Stimulated activated CD8-positive, alpha-beta memory T cell treated with anti-CD3 and anti-CD28 coated beads, Interleukin-7, amount 100 ng/mL, for 24 hours (primary cell): ENCODE measurements at places on chromosomes 4 and X.

DNA sequence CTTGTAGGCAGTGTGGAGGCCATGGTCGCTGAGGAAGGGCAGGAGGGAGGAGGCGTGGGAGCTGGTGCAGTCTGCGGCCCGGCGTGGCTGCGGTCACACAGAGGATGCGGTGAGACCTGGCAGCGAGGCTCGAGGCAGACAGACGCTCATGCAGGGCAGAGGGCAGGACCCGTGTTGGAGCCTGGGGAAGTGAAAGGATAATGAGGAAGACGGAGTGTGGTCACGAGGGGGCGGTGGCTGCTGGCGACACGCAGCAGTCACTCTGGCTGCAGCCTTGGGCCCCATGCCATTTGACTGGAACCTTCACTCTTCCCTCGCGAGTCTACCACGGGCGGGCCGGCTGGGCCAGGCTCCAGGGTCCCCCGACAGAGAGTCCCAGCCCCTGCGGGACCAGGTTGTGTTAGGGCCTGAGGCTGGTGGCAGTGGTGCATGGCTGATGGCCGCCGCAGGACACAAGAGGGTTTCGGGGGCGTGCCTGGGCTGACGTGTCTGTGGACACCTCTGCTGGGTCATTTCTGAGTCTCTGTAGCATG is 68.8 kb upstream of the HGFAC start:
- no peak for DNase-seq

GRCh38 chrX:54181202-54181953 is 1.7 kb downstream of the FAM120C start:
- DNase-seq = no peak

GRCh38 chr4:186587416-186588018 is 32.1 kb upstream of the MTNR1A start:
- DNase-seq = peak; percentile 49

DNA sequence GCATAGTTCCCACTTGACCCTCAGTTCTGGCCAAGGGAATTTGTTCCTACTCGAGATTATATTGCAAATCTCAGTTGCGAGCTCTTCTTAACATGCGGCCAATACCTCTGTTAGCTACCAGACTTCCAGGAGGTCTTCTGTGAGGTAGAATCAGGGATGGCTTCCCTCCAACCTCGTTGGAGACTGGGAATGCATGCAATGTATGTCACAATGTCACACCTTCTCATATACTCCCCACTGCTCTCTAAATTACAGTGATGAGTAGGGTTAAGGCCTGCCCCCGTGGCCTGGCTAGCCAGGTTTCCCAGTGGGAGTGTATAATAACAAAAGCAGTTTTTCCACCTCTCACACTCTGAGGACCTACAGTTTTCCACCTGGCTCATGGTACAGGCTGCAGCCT is 1962.5 kb downstream of the ARAP2 start:
- DNase-seq = no peak

- no peak for DNase-seq
These were observed 102.0 kb upstream of the FSTL5 start for GRCh38 chr4:162265802-162266201.

DNA sequence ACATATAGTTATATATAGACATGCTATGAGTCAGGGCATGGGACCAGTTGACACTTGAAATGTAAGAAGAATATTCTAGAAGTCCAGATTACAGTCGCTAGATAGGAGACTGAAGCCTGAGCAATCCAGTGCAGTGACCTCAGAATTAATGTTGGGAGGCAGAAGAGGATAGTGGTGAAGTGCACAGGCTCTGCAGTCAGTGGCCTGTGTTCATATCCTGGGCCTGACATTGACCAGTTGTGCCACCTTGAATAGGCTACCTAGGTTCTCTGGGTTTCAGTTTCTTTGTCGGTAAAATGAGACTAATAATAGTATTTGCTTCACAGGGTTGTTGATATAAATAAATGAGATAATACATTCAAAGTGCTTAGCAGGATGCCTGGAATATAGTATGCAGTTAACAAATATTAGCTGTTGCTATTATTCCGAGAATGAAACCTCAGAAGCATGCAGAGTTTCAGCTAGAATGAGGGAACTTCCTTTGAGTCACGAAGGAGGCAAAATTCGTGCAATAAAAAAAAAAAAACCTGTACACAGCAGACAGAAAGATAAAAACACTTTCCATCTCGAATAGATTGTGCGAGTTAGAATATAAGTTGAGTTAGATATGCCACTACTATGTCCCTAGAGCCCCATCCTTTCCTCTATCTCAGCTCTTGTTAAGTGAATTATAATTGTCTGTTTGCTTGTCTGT is 4.0 kb upstream of the SH2D1A start:
- no peak for DNase-seq

- DNase-seq = no peak
These were observed 163.9 kb upstream of the MAMLD1 start for GRCh38 chrX:150199181-150199580.

DNA sequence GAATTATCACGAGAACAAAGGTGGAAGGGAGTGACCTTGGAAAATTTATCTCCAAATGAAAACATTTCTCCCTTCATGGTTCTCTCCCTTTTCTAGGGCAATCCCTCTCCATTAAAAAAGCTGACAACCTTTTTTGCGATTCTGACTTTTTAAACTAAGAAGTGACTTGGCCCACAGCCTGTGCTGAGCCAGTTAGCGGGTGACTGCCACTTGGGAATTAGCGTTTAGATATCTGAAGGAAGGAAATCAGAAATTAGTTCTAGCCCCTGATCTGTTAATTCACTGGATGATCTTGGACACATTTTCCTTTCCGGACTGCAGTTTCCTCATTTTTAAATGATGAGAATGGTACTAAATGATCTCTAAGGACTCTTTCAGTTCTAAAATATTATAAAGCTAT is 245.0 kb downstream of the FBXO8 start:
- no peak for DNase-seq

- no peak for DNase-seq
These were observed 113.9 kb upstream of the MBNL3 start for GRCh38 chrX:132602701-132603100.

- DNase-seq = no peak
These were observed 30.9 kb downstream of the RAB33B start for GRCh38 chr4:139484783-139485311.

- no peak for DNase-seq
These were observed 29.9 kb upstream of the CPLX1 start for GRCh38 chr4:855880-856224.

DNA sequence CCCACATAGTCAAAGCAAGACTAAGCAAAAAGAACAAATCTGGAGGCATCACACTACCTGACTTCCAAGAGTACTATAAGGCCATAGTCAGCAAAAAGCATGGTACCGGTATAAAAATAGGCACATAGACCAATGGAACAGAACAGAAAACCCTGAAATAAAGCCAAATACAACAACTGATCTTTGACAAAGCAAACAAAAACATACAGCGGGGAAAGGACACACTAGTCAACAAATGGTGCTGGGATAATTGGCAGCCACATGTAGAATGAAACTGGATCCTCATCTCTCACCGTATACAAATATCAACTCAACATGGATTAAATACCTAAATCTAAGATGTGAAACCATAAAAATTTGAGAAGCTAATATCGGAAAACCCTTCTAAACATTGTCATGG is 819.3 kb upstream of the FRG1 start:
- no peak for DNase-seq

GRCh38 chr4:106602711-106603110 is 234.1 kb upstream of the GIMD1 start:
- no peak for DNase-seq

DNA sequence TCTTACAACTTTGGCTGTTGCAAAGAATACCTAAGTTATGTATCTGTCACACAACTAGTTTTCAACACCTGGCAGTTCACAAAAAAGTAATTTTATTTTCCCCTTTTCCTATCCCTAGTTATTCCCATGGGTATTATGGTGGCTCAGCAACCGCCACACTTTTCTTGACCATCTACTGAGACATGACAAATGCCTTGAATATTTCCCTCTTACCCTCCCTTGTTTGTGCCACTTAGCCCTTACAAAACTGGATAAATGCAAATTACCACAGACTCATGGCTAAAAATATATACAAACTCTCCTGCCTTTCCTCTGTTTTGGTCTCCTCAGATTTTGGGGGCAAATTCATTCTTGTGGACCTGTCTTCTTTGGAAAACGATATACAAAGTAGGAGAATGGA is 72.1 kb downstream of the AMOT start:
- no peak for DNase-seq

DNA sequence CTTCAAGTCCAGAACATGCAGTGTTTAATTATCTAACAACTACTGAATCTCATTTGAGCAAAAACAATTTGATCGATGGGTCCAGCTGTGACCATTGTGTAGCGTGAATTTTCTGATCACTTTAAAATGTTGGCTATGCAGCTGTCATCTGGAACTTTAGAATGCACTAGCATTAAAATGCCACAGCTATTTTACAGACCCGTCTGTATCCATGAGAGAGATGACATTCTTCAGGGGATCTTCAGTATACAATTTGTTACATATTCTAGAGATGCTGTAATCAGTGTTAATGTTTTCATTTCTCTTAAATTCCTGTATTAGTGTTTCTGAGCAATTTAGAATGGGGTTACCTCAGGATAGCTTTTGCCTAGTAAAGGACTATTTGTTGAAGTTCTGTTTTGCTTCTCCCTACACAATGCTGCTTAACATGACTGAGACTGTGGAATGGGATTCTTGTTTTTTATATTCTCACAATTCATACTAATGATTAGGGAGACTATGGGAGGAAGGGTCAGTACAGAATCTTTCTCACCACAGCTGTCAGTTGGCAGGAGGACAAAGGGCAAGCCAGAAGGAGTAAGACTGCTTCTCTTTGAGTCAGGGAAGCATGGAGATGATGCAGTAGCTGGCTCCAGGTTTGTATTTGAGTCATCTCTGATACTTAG is 13.2 kb upstream of the CTSO start:
- no peak for DNase-seq

- no peak for DNase-seq
These were observed 138.1 kb downstream of the CPZ start for GRCh38 chr4:8730681-8731080.

DNA sequence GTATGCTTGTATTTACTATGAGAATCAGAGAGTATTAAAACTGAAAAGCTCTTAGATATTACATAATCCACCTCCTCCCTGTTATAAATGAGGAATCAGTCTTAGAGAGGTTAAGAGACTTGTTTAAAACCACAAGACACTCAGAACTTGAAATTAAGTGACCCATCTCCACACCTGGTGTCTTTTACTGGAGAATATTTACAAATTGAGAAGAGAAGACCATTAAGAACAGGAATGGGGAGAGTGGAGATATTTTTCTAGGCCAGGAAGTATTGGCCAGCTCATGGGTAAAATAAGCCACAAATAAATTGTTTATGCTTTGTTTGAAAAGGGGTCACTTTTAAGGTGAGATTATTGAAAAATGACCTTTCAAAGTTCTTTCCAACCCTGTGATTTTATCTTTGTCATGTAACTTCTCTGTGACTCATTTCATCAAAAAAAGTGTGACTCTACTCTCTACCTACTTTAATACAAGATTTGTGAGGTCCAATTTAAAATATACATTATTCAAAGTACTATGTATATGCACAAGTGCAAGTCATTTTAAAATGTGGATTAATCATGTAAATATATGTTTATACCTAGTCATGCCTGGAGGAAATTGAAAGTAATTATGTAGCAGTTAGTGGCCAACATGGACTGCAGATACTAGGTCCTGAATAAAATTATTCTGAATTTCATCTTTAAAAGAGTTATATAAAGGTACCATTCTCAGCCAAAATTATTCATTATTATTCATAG is 15.9 kb upstream of the COX7B2 start:
- no peak for DNase-seq

GRCh38 chr4:126271292-126271691 is 956.5 kb downstream of the FAT4 start:
- DNase-seq = no peak

- DNase-seq = no peak
These were observed 39.9 kb upstream of the XAGE1B start for GRCh38 chrX:52556741-52557140.

DNA sequence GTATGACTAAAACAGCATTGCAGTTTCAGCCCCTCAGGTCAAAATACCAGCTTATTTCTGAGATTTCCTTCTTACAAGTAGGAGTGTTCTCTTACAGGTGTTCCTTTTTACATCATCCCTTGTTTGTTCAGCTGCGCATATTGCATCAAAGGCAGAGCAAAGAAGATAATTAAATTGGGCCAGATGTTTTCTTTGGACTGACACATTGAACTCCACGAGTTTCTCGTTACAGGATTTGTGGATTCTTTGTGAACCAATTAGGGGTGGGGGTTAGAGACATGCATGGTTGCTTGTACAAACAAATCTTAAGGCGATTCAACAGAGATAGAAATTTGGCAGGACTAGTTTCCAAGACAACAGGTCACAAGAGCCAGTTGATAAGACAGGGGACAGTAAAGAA is 95.7 kb downstream of the SPANXN4 start:
- no peak for DNase-seq

GRCh38 chr4:110751986-110752385 is 129.1 kb upstream of the PITX2 start:
- no peak for DNase-seq

DNA sequence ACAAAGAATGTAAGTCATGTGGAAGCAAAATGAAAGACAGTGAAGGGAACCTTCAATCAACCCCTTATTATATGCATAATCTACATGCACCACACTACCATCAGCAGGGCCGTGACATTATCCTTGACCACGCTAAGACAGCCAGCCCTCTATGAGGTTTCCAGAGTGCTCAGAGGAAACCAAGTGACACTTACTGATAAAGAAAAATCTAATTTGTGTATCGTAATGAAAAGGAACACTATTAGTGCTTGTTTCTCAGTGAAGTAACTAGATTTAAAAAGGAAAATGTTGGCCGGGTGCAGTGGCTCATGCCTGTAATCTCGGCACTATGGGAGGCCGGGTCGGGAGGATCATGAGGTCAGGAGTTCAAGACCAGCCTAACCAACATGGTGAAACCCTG is 56.4 kb downstream of the ABCG2 start:
- DNase-seq = no peak

DNA sequence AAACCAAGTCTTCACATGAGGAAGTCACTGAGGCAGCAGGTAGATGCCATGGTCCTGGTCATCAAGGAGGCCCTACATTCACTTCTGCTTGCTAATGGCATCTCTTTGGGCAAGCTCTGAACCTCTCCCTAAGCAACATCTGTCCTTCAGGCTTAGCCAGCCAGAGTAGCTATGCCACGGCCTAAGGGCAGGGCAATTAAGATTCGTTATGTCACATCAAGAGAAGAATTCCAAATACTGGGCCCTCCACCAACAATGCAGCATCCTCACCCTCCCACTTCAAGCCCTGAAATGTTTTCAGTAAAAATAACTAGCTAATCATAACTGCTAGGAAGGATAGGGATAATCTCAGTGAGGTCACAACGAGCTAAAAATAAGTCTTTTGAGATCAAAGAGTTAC is 120.7 kb upstream of the HCCS start:
- no peak for DNase-seq
